ENCODE measurements at places on chromosomes 5 and 9. TPM values are rescaled to one million over a fixed set of nuclear protein-coding genes. Genes with fewer than 3 reads are reported as not detected.

SPINK13 gene
- not detected for total RNA-seq

MARCHF3 gene
- total RNA-seq = 2.0 TPM

C9 gene
- not detected for total RNA-seq

FSD1L gene
- 2.5 TPM for total RNA-seq

IL13 gene
- total RNA-seq = not detected

FSTL4 gene
- total RNA-seq = 0.33 TPM

AMBP gene
- total RNA-seq = not detected

GPR107 gene
- 34.7 TPM for total RNA-seq

GHR gene
- total RNA-seq = 9.1 TPM

CMYA5 gene
- total RNA-seq = 8.4 TPM

HMHB1 gene
- not detected for total RNA-seq

THBS4 gene
- total RNA-seq = 119 TPM

RAPGEF1 gene
- total RNA-seq = 66.6 TPM

DNA sequence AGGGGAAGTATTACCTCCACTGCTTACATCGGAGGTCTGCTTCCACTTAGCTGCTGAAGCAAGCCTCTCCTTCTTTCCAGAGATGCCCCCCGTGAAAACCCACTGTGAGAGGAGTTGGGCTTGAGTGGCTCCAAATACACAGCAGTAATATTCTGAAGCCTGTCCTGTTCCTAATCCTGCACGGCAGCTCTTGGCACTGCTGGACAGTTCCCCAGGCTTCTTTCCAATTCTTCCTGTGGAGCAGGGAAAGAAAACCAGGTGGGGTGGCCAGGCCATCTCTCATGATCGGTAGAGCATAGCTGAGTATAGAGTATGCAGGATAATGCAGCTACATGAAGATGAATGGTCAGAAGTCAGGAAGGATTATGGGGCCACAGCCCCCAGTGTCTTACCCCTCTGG lies 335.3 kb downstream of the MARCHF11 start:
- no peak overlapping the region for H3K4me3 ChIP-seq
- no peaks in the 10 kb centered on the region for H3K4me1 ChIP-seq
- H3K36me3 ChIP-seq = no peaks in the 10 kb centered on the region
- H3K27ac ChIP-seq = no peak overlapping the region

DNA sequence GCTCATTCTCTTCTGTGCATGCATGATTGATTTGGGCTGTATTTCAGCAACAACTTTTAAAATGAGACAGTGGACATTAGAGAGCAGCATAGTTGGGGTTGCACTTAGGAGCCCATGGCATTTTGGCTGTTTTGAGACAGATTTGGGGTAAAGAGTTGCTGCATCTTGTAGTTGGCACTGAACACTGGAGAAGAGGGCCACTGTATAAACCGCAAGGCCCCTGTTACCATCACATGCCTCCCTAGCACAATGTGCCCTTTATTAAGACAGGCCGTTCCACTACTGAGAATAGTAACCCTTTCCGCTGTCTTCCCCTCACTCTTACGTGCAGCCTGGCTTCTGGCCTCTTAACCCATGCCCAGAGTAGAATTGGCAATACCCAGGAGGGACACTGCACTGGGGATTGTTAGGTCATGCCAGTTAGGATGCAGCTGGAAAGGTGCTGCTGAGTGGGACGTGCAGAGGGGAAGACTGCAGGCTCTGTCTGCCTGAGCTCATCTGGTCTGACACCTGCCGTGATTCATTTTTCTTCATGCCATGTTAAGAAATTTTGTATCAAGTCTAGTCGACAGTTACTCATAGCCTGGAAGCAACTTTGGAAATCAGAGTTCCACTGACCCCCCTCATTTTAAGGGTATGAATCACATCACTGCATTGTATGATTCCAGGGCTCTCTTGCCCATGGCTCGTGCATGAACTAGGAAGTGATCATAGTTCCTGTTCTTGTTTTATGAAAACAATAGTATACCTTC lies 146.9 kb upstream of the DMRT1 start:
- DNase-seq = no peak
- H3K27me3 ChIP-seq = no peaks in the 10 kb centered on the region
- peaks cover 61% of the 10 kb centered on the region for H3K4me1 ChIP-seq

DNA sequence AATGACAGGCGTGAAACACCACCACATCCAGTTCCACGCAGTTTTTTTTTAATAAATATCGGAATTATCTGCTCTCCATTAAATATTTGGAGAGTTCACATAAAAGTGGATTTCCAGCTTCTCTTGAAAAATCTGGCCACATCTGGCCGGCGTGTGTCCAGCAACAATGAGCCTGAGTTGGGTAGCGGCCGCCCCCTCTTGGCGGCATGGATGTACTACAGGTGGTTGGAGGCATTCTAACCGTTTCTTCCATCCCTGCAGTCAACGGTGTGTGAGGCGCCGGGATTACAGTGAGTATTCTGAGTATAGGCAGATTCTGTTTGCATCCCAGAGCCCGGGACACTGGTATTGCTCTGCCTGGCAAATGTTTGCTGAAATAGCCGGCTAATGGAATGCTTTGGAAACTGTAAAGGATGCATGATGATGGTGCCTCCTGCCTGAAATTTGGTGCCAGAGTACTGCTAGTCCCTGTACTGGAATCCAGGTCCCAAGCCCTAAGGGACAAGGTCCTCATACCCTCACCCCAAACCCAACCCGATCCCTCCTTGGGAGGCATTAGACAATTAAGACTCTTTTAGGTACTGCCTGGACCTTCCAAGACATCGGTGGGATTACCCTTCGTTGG lies 13.6 kb upstream of the GM2A start:
- no peak for DNase-seq
- H3K36me3 ChIP-seq = no peaks in the 10 kb centered on the region
- peak overlapping the region; percentile 84 for H3K27ac ChIP-seq
- H3K4me1 ChIP-seq = peaks cover 19% of the 10 kb centered on the region

GRCh38 chr5:133261993-133262392 lies 210.2 kb downstream of the HSPA4 start:
- no peak for DNase-seq
- no peaks in the 10 kb centered on the region for H3K27me3 ChIP-seq
- no peak overlapping the region for H3K4me3 ChIP-seq
- no peaks in the 10 kb centered on the region for H3K36me3 ChIP-seq
- H3K4me1 ChIP-seq = no peaks in the 10 kb centered on the region
- H3K27ac ChIP-seq = no peak overlapping the region

- DNase-seq = no peak
- H3K4me3 ChIP-seq = no peak overlapping the region
- H3K27me3 ChIP-seq = no peaks in the 10 kb centered on the region
- peaks cover 14% of the 10 kb centered on the region for H3K4me1 ChIP-seq
Observed at GRCh38 chr5:132087176-132087575, 13.6 kb downstream of the CSF2 start.

DNA sequence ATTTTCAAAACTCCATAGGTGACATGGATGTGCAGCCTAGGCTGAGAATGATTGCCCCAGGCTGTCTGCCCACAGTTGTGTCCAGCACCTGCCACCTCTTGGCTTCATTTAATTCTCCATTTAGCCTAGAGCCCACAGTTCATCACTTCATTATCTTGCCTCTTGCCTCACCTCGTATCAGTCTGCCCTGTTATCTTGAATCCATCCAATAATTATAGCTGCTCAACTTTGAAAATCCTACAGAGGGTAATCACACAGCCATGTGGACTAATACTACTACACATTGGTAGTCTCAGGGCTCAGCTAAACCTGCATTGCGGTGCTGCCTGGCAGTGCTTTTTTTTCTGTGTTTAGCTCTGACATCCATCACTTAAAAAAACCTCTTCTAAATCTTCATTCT lies 7.4 kb downstream of the UGCG start:
- peaks cover 61% of the 10 kb centered on the region for H3K4me1 ChIP-seq
- H3K27me3 ChIP-seq = no peaks in the 10 kb centered on the region
- H3K4me3 ChIP-seq = no peak overlapping the region

DNA sequence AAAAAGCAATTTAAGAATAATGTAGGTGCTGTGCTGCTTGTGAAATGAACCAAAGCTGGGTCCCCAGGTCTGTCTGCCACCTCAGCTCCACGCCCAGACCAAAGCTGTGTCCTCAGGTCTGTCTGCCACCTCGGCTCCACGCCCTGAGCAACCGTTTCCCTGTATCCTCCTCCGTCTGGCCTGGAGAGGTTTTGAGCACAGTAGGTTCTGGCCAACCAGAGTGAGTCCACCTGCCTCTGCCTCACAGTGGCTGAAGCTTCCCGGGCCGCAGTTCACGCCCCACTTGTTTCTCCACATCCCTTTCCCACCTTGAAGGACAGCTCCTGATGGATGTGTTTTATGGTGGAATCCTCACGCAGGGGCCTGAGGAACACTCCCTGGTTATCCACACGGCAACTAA lies 120.5 kb downstream of the ADAMTS2 start:
- no peaks in the 10 kb centered on the region for H3K4me1 ChIP-seq
- H3K36me3 ChIP-seq = no peaks in the 10 kb centered on the region
- no peak for DNase-seq
- H3K27ac ChIP-seq = no peak overlapping the region
- H3K27me3 ChIP-seq = no peaks in the 10 kb centered on the region

GRCh38 chr9:130022566-130023143 lies 20.3 kb downstream of the FNBP1 start:
- DNase-seq = no peak
- H3K27ac ChIP-seq = peak overlapping the region; percentile 99
- H3K27me3 ChIP-seq = no peaks in the 10 kb centered on the region
- H3K4me3 ChIP-seq = no peak overlapping the region
- no peaks in the 10 kb centered on the region for H3K36me3 ChIP-seq
- peaks cover 87% of the 10 kb centered on the region for H3K4me1 ChIP-seq

GRCh38 chr5:173953528-173954090 lies 35.4 kb upstream of the C5orf47 start:
- H3K4me1 ChIP-seq = peaks cover 9% of the 10 kb centered on the region
- H3K27me3 ChIP-seq = no peaks in the 10 kb centered on the region
- DNase-seq = no peak
- H3K4me3 ChIP-seq = no peak overlapping the region

GRCh38 chr5:134119720-134120119 lies 5.2 kb downstream of the TCF7 start:
- H3K27ac ChIP-seq = no peak overlapping the region

- no peak overlapping the region for H3K4me3 ChIP-seq
- no peak for DNase-seq
- H3K27me3 ChIP-seq = no peaks in the 10 kb centered on the region
- no peak overlapping the region for H3K27ac ChIP-seq
- H3K36me3 ChIP-seq = no peaks in the 10 kb centered on the region
Observed at GRCh38 chr9:98381311-98382103, 126.1 kb upstream of the TBC1D2 start.

DNA sequence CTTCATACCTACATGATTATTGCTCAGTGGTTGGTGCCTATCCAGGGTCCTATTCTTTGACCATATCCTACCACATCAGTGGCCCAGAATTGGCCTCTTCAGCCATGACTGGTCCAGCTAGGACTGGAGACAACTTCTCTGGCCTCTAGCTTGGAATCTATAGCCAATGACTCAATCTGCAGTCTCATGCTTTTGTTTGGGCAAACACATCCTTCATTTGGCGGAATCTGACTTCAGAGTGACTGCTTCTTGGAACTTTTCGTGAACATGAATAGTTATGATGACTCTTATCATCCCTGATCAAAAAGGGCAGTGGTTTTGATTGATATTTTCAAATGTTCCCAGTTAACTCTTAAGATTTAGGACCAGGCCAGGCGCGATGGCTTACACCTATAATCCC lies 134.1 kb downstream of the PAPPA start:
- H3K36me3 ChIP-seq = no peaks in the 10 kb centered on the region
- no peak for DNase-seq
- no peak overlapping the region for H3K4me3 ChIP-seq
- H3K27me3 ChIP-seq = peaks cover 6% of the 10 kb centered on the region
- H3K27ac ChIP-seq = no peak overlapping the region

- no peaks in the 10 kb centered on the region for H3K4me1 ChIP-seq
- no peaks in the 10 kb centered on the region for H3K27me3 ChIP-seq
- no peak overlapping the region for H3K4me3 ChIP-seq
- no peaks in the 10 kb centered on the region for H3K36me3 ChIP-seq
- H3K27ac ChIP-seq = no peak overlapping the region
- no peak for DNase-seq
Observed at GRCh38 chr9:18010492-18010891, 431.6 kb downstream of the SH3GL2 start.

DNA sequence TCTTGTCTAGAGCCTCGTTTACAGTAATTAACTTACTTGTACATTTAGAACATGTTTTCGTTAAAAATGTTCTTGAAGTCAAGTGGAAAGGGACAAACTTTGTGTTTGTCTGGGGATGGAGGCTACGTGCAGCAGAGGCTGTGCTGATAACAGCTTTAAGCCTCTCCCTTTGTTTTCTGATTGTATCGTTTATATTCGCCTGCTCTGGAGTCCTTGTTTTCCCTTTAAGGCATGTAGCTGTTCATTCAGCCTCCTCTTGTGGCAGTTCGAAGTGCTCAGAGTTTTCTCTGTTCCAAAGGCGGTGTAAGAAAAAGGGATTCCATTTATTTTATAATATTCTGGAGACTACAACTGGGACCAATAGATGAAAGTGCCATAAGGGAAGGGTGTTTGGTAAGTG lies 1.9 kb downstream of the SLC36A1 start:
- no peaks in the 10 kb centered on the region for H3K27me3 ChIP-seq
- H3K4me1 ChIP-seq = peaks cover 19% of the 10 kb centered on the region
- H3K4me3 ChIP-seq = no peak overlapping the region
- no peaks in the 10 kb centered on the region for H3K36me3 ChIP-seq
- DNase-seq = no peak

DNA sequence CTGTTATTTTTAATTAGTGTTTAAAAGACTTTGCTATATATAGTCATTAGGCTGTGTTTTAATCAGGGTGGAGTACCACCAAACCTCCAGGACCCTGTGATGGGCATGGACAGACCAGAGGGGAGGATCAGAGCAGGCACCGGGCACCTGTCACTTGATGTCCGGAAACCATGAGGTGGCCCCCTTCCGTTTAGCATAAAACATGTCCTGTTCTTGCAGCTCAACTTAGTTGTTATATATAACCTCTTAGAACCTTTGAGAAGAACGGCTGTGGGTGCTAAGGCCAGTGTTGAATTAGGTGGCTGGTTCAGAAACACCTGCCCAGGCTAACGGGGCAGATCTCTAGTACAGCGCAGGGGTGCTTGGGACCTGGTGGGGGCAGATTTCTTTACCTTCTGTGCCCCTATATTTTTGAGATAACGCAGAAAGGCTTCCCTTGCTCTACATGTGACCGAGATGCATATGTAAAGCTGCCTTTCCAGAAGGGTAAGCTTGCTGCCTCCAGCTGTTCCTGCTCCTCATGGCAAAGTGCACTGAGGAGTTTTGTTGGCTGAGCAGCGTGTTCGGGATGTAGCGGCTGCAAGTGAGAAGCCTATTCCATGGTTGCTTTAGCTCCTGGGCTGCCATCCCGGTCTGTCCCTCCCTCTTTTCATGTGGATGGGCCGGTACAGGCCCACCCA lies 255.5 kb downstream of the FANCC start:
- DNase-seq = peak; percentile 78
- peak overlapping the region; percentile 86 for H3K27ac ChIP-seq
- no peaks in the 10 kb centered on the region for H3K27me3 ChIP-seq

GRCh38 chr5:11476866-11477265 lies 427.4 kb downstream of the CTNND2 start:
- no peak for DNase-seq
- no peak overlapping the region for H3K4me3 ChIP-seq
- H3K4me1 ChIP-seq = no peaks in the 10 kb centered on the region
- H3K36me3 ChIP-seq = no peaks in the 10 kb centered on the region
- H3K27ac ChIP-seq = no peak overlapping the region

All from esophagus muscularis mucosa (tissue), 4 donors.